ENCODE measurements at places on chromosomes 5 and 9. TPM values are rescaled to one million over a fixed set of nuclear protein-coding genes. Genes with fewer than 3 reads are reported as not detected.
A peak's percentile ranks its signal among the peaks of the same experiment; 100 is the strongest.

Gene ORM1
- not detected for total RNA-seq

DNA sequence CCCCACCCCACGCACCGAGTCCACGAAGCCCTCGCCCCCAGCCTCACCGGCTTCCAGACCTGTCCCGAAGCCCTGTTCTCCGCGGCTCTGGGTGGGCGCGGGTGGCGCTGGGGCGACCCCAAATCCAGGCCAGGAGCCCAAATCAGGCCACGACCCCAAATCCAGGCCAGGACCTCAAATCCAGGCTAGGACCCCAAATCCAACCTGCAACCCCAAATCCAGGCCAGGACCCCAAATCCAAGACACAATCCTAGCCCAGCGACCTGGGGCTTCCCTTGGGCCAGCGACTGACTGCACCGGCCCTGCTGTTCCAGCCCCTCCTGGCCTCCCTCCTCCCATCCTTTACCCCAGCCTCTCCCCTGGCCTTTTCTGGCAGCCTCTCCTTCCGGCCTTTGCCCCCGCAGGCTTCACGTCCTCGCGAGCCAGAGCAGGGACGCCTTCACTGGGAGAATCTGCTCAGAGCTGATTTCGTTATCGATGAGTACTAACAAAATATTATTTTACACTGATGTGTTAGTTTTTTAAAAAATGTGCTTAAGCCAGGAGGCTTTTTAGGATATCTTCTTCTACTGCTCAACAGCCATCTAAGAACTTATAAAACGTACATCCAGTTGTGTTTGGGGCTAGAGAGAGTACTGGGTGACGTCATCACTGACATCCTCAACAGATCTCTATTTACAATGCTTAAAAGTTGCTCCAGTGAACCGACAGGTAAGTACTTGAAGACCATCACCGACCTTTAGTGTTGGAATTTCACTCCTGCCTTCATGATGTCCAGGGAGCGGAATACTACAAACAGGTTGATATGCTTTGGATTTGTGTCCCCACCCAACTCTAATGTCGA is 34.7 kb downstream of the TRIP13 start:
- DNase-seq: peak; percentile 58

Gene CTNND2
- total RNA-seq: 2.5 TPM

DNA sequence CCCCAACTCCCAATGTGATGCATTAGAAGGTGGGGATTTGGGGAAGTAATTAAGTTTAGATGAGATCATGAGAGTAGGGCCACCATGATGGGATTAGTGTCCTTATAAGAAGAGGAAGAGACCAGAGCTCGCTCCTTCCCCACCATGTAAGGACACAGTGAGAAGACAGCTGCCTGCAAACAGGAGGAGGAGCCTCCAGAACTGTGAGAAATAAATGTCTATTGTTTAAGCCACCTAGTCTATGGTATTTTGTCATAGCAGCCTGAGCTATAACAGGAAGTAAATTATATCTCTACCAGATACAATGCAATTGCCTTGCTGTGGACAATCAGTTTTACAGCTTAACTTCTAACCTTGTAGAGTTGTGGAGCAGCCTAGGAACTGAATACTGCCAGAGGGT is 58.0 kb downstream of the ANKRD33B start:
- no peak for DNase-seq

Gene ANKRD55
- total RNA-seq: not detected

Gene LCN15
- total RNA-seq: not detected

DNA sequence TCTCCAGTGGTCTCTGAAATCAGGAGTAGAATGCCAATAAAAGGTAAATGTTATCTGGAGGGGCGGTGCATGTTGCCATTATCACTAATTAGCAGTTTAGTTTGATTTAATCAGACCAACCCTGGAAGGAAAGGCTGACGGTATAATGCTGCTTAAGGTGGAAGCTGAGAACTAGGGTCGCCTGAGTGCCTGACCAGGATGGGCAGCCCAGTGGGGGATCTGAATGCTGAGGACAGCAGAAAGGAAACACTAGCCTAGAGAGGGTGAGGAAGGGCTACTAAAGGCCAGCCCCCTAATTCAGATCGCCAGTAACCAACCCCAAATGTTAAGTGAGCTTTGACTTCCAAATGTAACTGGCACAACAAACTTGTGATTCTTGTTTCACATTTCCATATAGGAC is 172.2 kb downstream of the APBA1 start:
- DNase-seq: no peak

Gene LIX1
- 2.4 TPM for total RNA-seq

- no peak for DNase-seq
Measured at GRCh38 chr9:138053321-138053868, 175.8 kb downstream of the CACNA1B start.

- no peak for DNase-seq
Measured at GRCh38 chr5:154483654-154484392, 5.8 kb upstream of the HAND1 start.

- DNase-seq: no peak
Measured at GRCh38 chr5:120164986-120165385, 299.1 kb upstream of the PRR16 start.

GRCh38 chr5:19233573-19233972 is 754.4 kb downstream of the CDH18 start:
- no peak for DNase-seq

- peak; percentile 86 for DNase-seq
Measured at GRCh38 chr9:130235558-130236435, 29.8 kb upstream of the HMCN2 start.

DNA sequence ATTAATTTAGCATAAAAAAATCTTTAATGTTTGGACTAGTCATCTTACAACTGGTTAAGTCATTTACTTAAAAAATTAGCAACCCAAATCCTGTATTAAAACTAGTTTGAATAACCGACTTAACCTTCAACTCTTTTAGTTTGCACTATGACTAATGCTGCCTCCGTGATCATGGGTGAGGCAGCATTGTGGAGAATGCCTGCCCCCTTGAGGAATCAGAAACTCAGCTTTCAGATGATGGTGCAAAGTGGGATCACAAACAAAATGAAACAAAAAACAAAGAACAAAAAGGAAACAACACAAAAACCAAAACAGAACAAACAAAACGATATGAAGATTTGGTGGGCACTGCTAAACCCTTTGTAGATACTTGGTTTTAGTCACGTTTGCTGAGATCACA is 127.0 kb upstream of the PALM2AKAP2 start:
- no peak for DNase-seq

Gene COL27A1
- total RNA-seq: 4.3 TPM

DNA sequence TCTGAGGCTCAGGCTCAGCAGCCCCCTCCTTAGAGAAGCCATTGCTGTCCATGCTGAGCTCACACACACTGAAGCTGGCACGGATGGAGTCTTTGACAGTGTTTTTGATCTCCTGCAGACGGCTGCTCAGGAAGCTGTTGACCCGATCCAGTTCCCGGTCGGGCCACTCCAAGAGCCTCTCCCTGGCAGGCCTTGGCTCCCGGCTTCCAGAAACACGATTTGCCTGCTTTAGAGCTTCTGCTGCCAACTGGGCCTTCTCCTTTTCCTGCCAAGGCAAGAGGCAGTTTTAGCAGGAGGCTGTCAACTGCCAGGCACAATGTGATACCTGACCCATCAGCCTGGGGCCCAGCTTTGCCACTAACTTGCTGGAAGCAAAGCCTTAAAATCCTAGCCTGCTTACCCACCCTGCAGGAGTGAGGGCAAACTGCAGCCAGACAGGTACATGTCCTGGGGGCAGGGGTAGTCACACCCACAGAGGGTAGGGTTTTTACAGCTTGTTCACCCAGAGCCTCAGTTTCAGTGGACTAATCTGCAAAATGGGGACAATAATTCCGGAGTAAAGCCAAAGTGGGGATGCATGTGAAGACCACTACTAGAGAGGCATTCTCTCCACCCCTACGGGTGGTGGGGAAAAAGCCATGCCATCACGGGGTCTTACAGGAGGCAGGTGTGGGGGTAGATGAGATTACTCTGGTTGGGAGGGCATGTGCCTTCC is 8.3 kb upstream of the DDX41 start:
- peak; percentile 60 for DNase-seq

DNA sequence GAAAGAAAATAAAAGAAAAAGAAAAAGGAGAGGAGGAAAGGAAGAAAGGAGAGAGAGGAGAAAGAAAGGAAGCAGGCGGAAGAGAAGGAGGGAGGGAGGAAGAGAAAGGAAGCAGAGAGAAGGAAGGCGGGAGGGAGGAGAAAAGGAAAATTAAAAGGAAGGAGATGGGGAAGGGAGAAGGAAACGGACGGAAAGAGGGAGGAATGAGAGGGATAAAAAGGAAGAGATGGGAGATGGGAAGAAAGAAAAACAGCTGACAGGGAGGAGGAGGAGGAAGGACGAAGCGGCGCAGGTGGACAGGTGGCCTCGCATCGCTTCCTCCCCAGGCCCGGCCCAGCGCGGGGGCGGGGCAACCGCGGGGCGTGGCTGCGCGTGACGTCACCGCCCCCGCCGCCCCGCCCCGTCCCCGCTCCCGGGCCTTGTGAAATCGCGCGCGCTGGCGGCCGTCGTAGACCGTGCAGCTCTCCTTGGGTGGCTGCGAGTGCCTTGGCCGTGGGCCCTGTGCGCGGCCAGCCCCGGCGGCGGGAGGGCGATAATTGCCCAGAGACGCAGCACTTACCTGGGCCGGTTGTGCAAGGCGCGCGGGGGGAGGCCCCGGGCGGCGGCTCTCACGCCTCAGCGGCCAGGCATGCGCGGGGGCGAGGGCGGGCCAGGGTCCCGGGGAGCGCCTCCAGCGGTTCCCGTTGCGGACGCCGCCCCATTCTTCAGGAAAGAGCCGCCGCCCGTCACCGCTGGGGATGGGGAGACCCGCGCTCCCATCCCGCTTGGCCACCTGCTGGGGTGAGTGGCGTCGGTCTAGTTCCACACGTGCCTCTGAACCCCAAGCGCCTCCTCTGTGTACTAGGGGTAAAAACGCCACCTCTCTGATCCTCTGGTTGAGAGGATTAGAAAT is 49.6 kb upstream of the FOXE1 start:
- DNase-seq: peak; percentile 78

Gene SPINK6
- 0.99 TPM for total RNA-seq

Gene TAF11L10
- total RNA-seq: not detected

GRCh38 chr9:82570226-82570625 is 492.7 kb downstream of the RASEF start:
- no peak for DNase-seq

Gene PLPP6
- 3.8 TPM for total RNA-seq

Gene SPAAR
- total RNA-seq: 3.2 TPM

GRCh38 chr5:150540615-150541396 is 32.9 kb downstream of the NDST1 start:
- peak; percentile 90 for DNase-seq

Gene IL13
- not detected for total RNA-seq

- DNase-seq: peak; percentile 78
Measured at GRCh38 chr9:90815183-90815943, 13.7 kb downstream of the SYK start.

Gene FOXD4L3
- not detected for total RNA-seq

GRCh38 chr5:135883441-135883840 is 12.2 kb downstream of the IL9 start:
- no peak for DNase-seq

Data from sigmoid colon (tissue), 7 donors.